Right lobe of liver (tissue), 6 donors: ENCODE measurements at places on chromosomes 3 and 15. TPM values are rescaled to one million over a fixed set of nuclear protein-coding genes. Genes with fewer than 3 reads are reported as not detected.

- DNase-seq = no peak
These were observed 74.7 kb downstream of the SPATA16 start for GRCh38 chr3:173066044-173067004.

The GP9 gene
- not detected for total RNA-seq

- no peak for DNase-seq
These were observed 9.1 kb upstream of the SEC11A start for GRCh38 chr15:84725001-84725491.

GRCh38 chr3:104245261-104245660 lies 1121.4 kb upstream of the ALCAM start:
- DNase-seq = no peak

- no peak for DNase-seq
These were observed 406.2 kb upstream of the RARB start for GRCh38 chr3:25021816-25022215.

GRCh38 chr3:181683563-181683962 lies 28.2 kb upstream of the SOX2 start:
- no peak for DNase-seq

DNA sequence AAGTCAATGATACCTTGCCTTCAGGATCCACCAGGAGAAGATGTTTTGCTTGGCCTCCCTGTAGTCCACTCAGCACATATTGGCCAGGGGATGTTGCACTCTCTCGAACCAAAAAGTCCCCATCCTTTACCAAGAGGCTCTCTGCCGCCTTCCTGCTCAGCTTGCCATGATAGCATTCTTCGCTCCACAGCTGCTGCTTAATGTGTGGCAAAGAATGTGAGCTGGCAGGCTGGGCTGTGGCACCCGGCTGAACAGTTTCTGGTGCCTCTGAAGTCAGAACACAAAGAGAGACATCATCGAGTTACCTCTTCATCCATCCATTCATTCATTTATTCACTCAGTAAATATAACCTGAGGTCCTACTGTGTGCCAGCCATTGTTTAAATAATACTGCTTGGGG lies 23.9 kb upstream of the CEP152 start:
- DNase-seq = no peak

The C15orf62 gene
- 0.65 TPM for total RNA-seq

The NR1I2 gene
- total RNA-seq = 119 TPM

GRCh38 chr15:74841891-74842373 lies 1.0 kb downstream of the ULK3 start:
- no peak for DNase-seq
